Stimulated activated CD8-positive, alpha-beta memory T cell treated with anti-CD3 and anti-CD28 coated beads, Interleukin-4, amount 100 ng/mL, for 1 hour (primary cell): ENCODE measurements at places on chromosomes 1 and 21.

- no peak for DNase-seq
These were observed 14.1 kb upstream of the MATN1 start for GRCh38 chr1:30737357-30738039.

- no peak for DNase-seq
These were observed 1.5 kb downstream of the MIB2 start for GRCh38 chr1:1616838-1617237.

- no peak for DNase-seq
These were observed 143.9 kb downstream of the SIPA1L2 start for GRCh38 chr1:232486006-232486405.

DNA sequence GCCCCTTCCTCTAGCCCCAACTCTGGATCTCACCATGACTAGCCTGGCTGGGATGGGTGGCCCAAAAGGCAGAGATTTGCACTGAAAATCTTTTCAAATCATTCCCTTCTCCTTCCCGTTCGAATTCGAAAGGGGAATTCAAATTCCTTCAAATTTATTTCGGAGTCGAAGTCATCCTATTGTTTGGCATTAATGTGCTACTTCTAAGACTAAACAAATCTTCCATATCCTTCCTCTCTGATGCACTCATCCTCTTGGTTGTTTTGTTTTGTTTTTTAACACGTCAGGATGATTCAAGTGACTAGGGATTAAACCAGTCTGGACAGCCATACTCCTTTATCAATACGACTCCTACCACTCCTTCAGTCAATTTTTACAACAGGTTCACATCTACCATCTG lies 95.5 kb upstream of the SGIP1 start:
- DNase-seq: no peak

GRCh38 chr1:179951383-179952144 lies 3.0 kb upstream of the CEP350 start:
- no peak for DNase-seq

- DNase-seq: no peak
These were observed 11.0 kb upstream of the CACHD1 start for GRCh38 chr1:64458915-64459314.

DNA sequence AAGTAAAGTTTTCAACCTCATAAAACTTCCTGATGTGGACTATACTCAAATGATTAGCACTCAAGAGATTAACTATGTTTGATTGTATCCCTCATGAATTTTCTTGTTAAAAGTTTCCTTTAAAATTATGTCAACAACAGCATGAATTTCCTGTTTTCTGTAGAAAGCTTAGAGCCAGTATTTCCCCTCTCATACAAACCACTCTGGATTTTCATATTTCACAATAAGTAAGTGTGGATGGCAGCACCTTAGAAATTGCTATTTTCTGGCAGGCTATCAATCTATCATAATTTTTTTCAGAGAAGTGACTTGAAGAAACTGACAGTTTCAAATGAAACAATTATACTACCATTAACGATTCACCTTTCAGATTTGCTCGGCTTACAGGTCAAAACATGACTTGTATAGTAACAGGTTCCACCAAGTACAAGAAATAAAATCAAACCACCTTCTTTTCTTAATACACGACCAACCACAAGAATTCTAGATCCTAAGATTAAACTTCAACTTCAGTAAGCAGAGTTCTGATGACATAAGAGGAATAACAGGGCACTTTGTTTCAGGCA lies 20.8 kb downstream of the ELK4 start:
- DNase-seq: no peak

DNA sequence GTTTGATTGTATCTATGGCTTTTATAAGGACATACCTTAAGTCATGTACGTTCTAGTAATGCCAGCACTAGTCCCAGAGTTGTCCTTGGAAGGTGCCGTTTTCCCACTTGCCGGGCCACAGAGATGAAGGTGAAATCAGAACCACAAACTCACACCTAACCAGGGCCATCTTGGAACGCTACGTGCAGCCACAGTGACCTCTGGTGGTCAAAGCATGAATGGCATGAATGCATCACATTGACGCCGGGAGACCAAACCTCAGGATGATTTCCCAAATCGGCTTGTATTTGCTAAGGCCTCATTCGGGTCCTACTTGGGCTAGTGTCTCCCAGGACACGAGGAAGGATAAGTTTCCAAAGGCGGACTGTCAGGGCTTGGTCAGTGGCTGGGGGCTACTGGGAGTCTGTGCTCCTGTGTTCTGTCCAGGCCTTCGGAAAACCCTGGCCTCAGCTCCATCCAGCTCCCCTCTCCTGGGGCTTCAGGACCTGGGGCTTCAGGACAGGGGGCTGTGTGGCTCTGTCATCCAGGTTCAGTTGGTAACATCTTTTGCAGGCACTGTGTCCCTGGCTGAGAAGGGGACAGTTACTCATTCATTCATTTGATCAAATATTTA lies 260.5 kb downstream of the PRDM2 start:
- DNase-seq: peak; percentile 43

GRCh38 chr1:87044840-87045239 lies 130.4 kb downstream of the HS2ST1 start:
- no peak for DNase-seq
